ENCODE measurements at places on chromosomes 5 and 9.

DNA sequence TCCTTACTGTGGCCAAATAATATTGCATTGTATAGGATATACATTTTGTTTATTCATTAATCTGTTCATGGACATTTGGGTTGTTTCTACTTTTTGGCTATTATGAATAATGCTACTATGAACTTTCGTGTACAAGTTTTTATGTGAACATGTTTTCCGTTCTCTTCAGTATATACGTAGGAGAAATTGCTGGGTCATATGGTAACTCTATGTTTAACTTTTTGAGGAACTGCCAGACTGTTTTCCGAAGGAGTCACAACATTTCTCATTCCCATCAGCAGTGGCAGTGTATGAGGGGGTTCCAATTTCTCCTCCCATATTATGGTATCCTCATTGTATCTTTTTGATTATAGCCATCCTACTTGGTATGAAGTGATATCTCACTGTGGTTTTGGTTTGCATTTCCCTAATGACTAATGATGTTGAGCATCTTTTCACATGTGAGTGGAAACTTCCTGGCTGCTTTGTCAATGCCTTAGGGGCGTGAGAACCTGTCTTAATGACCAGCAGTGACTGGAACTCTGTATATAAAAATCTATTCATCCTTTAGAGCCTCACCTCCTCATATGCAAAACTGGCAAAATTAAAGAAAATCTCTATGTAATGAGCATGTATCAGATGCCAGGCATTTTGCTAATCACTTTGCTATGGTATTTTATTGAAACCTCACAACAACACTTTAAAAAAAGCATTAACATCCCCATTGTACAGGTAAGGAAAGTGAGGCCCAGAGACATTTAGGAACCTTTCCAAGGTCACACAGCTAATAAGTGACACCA lies 47.8 kb upstream of the TGFBR1 start:
- no peak for DNase-seq

- no peak for DNase-seq
Observed at GRCh38 chr5:79864364-79864763, 126.7 kb downstream of the MTX3 start.

- DNase-seq = no peak
Observed at GRCh38 chr5:26669523-26669922, 368.9 kb downstream of the CDH9 start.

- no peak for DNase-seq
Observed at GRCh38 chr5:62340392-62340791, 34.4 kb downstream of the KIF2A start.

GRCh38 chr9:70978085-70978484 lies 143.3 kb downstream of the TRPM3 start:
- DNase-seq = no peak

GRCh38 chr5:75951716-75952115 lies 131.5 kb upstream of the SV2C start:
- DNase-seq = no peak

DNA sequence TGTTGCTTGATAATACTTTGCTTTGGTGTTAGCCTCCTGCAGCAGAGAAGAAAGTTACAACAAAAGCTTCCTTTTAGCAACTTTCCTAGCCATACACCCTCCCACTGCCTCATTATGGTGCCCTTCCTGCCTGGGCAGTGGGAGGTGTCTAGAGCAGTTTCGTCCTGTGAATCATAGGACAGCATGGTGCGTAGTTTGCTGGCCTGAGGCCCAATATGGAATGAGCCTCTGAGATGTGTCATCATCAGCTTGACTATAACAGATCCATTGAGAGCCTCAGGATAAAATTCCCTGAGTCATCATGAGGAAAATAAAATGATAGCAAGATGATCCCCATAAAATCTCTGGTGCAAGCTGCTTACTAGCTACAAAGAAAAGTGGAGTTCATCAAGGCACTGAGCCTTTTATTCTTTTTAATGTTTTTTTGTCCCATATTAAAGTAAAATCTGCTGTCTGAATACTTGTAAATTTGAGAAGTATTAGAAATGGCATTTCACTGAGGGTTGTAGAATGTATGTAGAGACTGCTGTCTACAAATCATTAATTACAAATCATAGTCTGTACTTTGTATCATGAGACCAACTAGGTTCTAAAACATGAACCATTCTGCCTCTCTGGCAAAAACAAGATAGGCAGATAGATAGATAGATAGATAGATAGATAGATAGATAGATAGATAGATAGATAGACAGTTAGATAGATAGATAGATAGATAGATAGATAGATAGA lies 303.0 kb upstream of the PDE4D start:
- DNase-seq = no peak

GRCh38 chr5:35223787-35224395 lies 6.4 kb downstream of the PRLR start:
- DNase-seq = no peak

- DNase-seq = no peak
Observed at GRCh38 chr5:6574537-6575245, 58.2 kb downstream of the NSUN2 start.

DNA sequence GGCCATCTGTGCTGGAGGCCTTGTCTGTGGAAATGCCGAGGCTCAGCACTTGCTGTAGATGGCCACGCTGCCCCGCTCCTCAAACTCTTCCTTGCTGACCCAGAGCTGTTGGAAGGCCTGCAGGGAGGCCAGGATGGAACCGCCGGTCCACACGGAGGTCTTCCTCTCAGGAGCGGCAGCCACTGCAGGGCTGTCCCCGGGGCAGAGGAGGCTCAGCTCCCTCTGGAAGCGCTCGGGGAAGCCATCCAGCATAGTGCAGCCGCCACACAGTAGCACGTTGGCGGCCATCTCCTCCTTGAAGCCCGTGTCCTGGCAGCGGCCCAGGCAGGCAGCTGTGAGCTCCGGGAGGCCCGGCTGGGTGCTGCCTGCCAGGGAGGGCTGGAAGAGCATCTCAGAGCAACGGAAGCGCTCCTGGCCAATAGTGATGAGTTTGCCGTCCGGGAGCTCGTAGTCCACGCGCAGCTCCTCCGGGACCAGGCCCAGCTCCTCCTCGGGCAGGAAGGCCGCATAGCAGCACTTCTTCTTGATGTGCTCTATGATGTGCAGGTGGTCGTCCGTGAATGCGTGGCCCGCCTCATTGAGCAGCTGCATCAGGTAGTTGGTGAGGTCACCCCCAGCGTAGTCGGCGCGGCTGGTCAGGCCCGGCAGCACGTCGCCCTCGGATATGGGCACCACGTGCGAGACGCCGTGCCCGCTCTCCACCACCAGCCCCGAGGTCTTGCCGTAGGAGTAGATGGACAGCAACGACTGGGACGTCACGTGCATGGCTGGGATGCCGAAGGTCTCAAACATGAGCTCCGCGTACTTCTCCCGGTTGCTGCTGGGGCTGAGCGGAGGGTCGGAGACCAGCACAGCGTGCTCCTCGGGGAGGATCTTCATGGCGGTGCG lies 901 bp downstream of the ACTL7B start:
- DNase-seq = no peak

GRCh38 chr9:8907868-8908267 lies 1108.3 kb upstream of the DMAC1 start:
- DNase-seq = no peak

DNA sequence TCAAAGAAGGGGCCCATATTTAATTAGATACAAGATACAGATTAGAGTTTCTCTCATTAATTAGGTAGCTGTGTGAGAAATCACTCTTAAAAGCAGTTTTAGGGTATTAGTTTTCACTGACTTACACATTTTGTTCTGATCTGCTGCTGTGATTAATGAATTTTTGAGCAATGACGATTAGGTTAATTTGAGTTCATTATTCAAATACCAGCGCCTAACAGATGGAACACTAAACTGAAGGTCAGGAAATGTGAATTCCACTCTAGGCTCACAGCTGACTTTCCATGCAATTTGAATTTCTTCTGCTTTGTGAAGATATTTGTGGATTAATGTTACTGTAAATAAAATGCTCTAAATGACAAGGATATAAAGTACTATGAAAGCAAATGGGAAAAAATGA lies 380.6 kb downstream of the ADGRV1 start:
- peak; percentile 23 for DNase-seq

GRCh38 chr5:2196416-2196815 lies 313.7 kb upstream of the IRX4 start:
- DNase-seq = no peak

DNA sequence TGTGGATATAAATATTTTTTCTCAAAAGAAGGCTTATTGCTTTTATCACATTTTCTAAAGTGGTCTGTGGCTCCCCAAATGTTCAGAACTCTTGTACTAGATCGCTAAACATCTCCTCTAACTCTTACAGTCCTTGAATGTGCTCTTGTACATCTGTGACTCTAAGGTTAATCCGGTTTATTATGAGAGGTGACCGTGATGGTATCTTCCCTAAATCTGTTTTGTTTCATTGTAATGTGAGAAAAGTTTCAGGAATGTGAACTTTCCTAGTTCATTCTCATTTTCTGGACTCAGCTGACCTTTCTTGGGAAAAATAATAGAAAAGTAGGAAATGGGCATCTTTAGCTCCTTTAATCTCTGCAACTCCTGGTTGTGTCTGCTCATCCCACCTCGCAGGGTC lies 94.5 kb upstream of the CD180 start:
- DNase-seq = no peak

DNA sequence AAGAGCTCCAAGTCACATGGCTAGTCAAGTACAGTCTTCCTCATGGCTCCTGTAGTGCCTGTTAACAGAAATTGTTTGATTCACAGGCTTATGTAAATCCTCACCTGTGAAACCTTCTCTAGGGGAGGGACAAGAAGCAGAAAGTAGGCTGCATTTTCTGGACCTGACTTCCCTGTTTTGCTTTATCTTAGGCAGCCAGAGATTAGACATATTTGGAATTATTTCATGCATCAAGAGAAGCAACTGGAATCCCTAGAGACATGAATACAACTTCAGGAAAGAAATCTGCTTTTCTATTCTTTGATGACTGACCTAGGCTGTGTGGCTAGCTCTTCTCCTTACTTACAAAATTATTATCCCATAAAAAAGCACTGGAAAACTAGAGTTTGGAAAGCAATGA lies 52.3 kb downstream of the CAST start:
- DNase-seq = no peak

- no peak for DNase-seq
Observed at GRCh38 chr9:109880276-109881169, 100.5 kb downstream of the PALM2AKAP2 start.

- peak; percentile 9 for DNase-seq
Observed at GRCh38 chr9:106419829-106420228, 443.1 kb upstream of the ZNF462 start.

DNA sequence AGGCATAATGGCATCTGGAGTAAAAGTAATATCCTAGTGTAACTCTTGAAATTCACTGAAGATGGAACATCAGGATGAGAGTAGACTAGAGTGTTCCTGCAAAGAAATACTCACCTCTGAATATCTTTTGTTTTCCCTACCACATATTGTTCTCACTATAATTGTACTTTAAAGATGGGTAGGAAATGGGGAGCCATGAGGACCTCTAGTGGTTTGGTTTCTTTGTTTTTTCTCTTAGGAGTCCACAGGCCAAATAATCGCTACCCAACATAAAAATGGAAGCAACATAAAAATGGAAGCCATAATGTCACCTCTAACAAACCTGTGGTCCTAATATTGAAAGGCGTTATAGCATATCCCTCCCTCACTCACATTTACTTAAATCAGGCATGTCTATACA lies 2375.8 kb downstream of the MAT2B start:
- no peak for DNase-seq

GRCh38 chr5:73637565-73637964 lies 11.6 kb downstream of the ARHGEF28 start:
- no peak for DNase-seq

DNA sequence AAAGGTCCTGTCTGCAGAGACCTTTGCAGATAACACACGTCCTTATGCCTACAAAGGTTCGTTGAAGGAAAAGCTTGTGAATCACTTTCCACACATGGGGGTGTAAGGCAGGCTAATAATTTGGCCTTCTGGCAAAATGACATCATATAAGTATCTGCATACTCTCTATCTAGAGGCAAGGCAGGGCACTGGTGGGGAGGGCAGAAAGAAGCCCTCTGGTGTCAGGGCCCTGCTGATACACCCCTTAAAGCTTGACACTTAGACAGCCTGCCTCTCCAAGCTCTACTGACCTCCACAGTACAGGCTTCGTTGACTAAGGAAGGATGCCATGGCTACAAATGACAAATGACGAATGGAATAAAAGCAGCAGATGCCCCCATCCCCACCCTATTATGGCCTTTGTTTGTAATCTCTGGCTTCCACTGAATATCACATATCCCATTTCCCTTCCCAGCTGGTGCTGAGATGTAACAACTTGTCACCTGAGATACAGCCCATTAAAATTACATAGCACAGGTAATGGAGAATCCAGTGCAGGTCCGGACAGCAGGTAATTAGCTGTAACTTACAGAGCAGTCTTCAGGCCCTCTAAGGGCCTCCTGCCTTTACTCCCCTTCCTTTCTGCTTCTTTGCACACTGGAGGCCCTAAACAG lies 76.9 kb upstream of the IFNK start:
- DNase-seq = no peak

- DNase-seq = no peak
Observed at GRCh38 chr9:134993996-134994720, 76.4 kb upstream of the FCN1 start.

- DNase-seq = no peak
Observed at GRCh38 chr5:144386315-144386714, 215.6 kb downstream of the KCTD16 start.

DNA sequence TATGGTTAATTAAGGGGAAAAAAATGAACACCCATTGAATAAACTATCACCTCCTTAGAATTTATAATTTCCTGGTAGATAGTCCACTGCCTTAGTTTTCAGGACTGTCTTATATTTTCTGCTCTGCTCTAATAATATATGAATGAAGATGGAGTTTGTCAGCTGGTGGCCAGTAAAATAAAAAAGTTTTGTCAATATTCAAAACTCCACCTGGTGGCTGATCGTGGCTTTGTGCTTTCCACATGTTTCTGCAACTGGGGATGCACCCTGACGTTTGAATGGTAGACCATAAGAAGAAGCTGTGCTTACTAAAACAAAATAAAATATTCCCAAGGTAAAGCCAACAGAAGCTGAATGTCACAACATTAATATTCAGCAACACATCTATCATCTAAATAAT lies 286.6 kb upstream of the IZUMO3 start:
- DNase-seq = no peak

- DNase-seq = no peak
Observed at GRCh38 chr5:96902876-96903275, 26.6 kb downstream of the ERAP2 start.

DNA sequence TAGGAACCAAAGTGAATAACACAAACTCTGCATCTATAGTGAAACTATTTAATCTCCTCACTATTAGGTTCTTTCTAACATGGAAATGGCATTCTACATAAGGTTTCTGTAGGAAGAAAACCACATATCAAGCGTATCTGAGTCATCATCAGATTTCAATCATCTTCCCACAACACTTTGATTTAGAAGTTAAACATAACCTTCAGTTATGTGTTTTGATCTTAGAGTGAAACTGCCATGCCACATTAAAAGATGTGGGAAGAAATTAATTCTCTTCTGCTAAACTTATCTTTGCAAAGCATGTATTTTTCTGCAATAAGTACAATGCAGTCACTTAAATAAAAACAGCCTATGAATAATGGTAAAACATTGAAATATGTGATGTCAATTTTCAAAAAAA lies 55.0 kb downstream of the MEF2C start:
- DNase-seq = no peak

GRCh38 chr5:141330299-141331080 lies at the start of gene PCDHGA1:
Gene PCDHGA1 (plus strand): TSS chr5:141330514.
- DNase-seq = no peak
